Epithelial cell of prostate (primary cell): ENCODE measurements at places on chromosomes 16 and 17.

DNA sequence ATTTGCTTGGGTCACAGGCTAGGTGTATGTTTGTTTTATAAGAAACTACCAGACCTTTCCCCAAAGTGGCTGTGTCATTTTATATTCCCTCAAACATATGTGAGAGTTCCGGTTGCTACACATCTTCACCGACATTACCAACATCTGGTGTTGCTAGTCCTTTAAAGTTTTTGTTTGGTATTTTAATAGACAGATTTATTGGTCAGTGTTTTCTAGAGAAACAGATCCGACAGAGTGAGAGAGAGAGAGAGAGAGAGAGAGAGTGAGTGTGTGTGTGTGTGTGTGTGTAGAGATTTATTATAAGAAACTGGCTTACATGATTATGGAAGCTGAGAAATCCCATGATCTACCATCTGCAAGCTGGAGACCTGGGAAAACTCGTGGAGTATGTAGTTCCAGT is 31.0 kb downstream of the LDHD start:
- DNase-seq: no peak

- DNase-seq: no peak
Measured at GRCh38 chr16:52529226-52529625, 17.7 kb downstream of the TOX3 start.

DNA sequence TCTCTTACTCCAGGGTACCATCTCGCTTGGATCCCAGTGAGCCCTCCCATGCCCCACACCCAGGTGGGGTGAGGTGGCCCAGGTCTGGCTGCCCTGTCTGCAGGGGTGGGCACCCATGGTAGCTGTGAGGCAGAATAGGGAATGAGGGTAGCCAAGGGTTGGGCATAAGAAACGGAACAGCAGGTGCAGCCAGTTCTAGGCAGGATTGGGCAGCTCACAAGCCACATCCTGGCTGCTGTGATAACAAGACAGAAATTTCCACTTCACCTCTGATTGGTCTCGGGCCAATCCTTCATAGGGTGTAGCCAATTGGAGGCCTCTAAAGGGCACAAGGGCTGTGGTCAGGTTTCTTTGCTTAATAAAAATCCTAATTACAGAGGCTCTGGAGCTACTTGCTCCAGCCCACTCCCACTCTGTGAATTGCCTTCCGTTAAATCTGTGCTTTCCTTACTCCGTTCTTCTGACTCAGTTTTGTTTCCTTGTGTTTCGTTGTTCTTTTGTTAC is 1.5 kb upstream of the ARHGDIG start:
- DNase-seq: peak; percentile 55

DNA sequence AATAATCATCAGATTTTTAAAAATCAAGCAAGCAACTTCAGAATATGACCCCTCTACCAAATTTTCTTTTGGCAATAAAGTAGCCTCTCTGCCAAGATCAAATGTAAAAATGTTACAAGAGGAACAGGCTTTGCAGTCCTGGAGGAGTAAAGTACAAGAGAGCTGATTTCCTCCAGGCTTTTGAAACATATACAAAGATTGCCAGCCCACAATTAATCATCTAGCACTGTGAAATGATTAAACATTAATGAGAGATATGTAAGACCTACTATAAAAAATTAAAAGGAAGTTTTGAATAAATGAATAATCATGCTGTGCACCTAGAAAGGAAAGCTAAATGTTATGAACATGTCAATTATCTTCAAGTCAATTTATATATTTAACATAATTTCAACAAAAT is 26.3 kb downstream of the TXNDC11 start:
- no peak for DNase-seq

- peak; percentile 31 for DNase-seq
Measured at GRCh38 chr17:37176723-37177122, 199.1 kb upstream of the C17orf78 start.

- no peak for DNase-seq
Measured at GRCh38 chr16:77711179-77711578, 11.1 kb upstream of the NUDT7 start.

- DNase-seq: no peak
Measured at GRCh38 chr17:78991906-78992532, 12.3 kb upstream of the LGALS3BP start.

DNA sequence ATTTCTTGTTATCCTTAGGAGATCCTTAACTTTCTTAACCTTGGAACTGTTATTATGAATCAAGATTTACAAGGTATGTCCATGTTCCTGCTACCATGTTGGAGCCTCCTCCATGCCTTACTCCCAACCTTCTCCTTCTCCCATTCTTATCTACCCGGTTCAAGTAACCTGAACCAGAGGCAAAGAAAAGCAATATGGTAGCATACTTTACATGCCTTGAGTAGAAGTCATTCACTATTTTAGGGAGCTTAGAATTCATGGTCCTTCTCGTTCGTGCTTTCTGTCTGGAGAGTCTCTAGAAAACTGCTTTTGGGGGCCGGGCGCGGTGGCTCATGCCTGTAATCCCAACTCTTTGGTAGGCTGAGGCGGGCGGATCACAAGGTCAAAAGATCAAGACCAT is 37.7 kb downstream of the LDHD start:
- DNase-seq: no peak

GRCh38 chr17:12053552-12053951 is 32.9 kb downstream of the MAP2K4 start:
- no peak for DNase-seq

DNA sequence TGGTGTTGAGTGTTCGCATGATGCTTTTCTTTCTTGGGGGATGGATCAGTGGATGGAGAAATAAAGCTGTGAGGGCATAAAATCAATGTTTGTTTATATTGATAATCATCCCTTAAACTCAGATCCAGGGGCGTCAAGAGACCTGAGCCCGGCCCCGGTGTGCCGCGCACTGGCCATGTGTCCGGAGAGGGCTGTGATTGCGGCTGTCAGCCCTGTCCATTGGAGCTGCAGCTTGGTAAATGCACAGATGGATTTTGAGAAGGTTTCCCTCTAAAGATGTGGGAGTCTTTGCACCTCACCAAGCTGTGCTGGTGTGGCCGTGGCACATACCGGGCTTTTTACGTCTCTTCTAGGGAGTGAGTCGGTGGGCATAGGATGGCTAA is 21.6 kb upstream of the ZNF750 start:
- DNase-seq: no peak

DNA sequence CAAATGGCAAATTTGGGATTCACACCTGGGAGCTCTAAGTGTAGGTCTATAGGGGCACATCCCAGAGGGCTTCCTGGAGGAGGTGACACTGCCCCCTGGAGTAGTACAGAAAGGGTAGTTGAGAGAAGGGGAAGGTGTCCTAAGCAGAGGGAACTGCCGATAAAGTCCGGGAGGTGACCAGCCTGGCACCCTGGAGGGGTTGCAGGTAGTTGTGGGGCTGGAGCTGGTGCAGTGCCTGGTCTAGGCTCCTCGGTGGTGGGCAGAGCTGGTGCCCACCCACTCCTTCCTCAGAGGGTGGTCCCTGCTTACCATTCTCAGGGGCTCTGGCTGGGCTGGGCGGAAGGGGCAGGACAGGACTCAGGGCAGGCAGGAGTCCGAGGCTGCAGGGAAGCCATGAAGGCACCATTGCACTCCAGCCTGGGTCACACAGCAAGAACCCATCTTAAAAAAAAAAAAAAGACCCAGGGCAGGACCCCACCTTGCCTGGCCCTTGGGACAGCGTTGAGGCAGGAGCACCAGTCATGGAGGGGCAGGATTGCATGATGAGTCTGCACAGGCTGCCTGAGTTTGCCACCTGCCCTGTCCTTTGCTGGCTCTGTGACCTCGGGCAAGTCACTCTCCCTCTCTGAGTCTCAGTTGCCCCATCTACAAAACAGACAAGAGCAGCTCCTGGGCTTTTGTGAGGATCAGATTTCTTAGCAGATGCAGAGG is 43.8 kb downstream of the LAT start:
- DNase-seq: no peak

- no peak for DNase-seq
Measured at GRCh38 chr17:40937384-40937819, at the start of gene KRT23. TSS of gene KRT23 (minus strand) at chr17:40937646. CDS start at chr17:40936603, 1,043 bp downstream.

DNA sequence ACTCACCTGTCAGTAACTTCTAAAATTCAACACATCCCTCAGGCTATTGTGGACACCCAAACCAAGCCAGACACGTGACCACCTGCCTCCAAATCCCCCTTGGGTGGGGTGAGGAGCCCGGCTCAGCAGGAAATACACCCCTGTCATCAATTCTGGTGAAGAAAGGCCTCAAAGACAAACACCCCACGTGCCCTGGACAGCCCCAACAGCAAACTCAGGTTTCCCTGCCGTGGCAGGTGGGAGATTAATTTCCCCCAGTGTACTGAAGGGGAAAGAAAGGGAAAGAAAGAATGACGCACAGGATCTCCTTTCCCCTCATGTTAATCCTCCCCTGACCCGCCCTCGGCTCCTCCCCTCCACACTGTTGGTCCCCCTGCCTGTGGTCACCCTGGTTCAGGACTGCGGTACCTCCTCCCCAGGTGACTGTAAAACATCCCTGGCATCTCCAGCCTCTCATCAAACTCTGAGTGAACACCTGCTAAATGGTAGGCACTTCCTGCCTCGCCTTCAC is 98.3 kb downstream of the ZNF423 start:
- no peak for DNase-seq

GRCh38 chr17:34122515-34122914 is 132.6 kb upstream of the CCL2 start:
- no peak for DNase-seq

GRCh38 chr16:84054916-84055315 is 12.3 kb upstream of the SLC38A8 start:
- no peak for DNase-seq

DNA sequence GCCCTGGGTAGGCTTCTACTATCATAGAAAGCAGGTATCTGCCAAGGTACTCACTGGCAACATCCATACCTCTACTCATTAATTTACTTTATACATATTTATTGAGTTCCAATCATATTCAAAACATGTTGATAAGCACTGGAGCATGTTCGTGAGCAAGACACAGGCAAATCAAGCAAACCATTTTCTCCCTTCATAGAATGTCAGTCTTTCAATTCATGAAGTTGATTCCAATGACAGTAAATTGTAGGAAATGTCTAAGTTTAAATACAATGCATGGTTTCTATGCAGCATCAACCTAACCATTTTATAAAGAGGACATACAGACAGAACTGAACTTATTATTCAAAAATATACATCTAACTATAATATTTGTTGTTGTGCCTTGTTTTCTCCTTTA is 978.6 kb downstream of the CDH8 start:
- no peak for DNase-seq

DNA sequence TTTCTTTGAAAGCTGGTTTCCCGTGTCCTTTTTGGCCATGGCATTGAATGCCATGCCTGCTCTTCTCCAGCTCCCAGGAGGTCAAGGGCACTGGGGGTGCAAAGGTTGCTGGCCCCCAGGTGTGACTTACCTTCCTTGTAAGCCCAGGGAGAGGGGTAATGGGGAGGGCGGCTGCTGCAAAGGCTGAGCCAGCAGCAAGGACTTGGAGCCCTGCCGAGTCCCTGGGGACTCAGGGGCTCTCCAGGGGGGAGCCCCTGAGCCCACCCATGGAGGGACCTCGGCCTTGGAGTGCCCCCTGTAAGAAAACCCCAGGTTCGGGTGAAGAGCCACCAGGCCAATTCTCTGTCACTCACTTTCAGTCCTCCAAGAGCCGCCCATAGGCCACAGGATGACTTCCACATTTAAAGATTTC is 5.9 kb upstream of the CCL22 start:
- no peak for DNase-seq

DNA sequence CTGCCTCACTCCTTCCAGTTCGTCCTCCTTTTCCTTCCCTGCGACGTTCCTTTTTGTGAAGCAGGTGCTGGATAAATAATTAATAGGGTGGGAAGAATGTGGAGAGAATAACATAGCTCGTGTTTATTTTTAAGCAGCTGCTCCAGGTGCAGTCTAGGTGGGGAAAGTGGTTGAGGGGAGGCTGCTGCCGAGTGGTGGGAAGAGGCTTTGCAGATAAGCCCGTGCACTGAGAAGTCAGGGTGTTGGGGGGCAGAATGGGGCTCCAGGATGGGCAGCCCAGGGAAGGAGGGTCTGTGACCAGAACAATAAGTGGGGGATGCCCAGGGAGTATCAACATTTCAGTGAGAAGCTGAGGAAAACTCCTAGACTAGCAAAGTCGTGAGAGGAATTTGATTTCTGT is 300.5 kb downstream of the CPPED1 start:
- DNase-seq: no peak

- no peak for DNase-seq
Measured at GRCh38 chr16:88067530-88068411, 116.5 kb downstream of the BANP start.

DNA sequence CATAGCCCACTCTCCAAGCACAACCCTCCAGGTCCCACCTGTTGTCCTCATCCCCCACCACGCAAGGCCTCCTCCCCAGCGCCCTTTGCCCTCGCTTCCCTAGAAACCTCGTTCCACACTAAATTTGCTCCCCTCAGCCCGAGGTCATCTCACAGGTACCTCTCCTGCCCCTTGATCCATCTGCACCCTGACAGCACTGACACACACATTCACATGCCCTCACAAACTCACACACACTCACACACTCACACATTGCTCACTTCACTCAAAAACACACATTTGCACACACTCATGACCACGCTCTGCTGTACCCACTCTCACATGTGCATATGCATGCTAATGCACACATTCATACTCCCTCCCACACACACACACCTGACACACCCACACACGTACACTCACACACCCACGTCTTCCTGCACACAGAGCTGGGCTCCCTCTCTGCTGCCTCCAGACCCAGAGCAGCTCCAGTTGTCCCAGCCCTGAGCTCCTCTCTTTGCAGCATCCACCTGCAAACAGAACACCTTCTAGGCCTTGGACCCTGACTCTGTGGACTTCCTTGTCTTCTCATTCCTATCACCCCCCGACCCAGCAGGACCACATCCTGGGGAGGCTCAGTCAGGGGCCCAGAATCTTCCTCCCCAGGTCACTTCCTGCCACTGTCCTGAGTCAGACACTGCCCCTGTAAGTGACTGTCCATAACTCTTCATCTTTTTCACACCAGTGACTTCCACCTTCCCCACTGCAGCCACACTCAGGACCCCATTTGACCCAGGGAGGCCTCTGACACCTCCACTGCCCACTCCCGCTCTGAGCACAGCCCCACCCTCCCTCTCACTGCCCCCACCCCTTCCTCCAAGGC is 4.9 kb downstream of the ASGR2 start:
- no peak for DNase-seq

DNA sequence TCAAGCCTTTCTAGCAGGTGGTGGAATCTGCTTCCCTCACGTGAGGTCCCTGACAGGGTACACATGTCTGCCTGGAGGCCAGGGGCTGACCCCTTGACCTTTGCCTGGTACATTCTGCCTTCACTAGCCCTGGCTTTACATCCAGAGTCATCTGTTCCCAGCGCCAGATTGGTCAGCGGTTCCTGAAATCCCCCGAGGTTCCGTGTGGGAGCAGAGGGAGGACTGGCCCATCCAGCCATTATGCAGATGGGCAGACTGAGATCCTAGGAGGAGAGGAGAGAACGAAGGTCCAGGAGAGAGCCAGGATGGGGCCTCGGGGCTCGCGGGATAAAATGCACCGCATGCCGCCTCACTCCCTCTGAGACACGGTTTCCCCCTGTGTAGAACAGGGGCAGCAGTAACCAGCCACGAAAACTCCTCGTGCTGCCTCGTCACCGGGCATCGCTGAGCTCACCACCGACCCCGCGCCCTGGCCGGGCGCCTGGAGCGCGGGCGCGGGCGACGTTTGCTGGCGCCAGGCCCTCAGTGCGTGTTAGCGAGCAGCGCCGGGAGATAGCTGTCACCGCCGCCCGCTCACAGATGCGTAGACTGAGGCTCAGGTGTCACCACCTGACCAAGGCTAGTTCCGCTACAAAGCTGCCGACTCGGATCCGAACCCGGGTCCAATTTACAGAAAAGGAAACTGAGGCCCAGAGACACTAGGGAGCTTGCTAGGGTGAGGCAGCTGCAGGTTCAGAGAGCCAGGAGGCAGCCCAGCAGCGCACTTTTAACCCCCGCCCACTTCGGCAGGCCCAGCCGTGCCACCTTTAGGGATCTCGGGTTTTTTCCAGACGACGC is 811 bp upstream of the MAP2K3 start:
- no peak for DNase-seq
